ENCODE measurements at places on chromosomes 12 and 14.

- DNase-seq: no peak
Measured at GRCh38 chr12:91496337-91496736, 313.7 kb upstream of the DCN start.

- DNase-seq: no peak
Measured at GRCh38 chr12:52585066-52585465, 11.4 kb upstream of the KRT74 start.

DNA sequence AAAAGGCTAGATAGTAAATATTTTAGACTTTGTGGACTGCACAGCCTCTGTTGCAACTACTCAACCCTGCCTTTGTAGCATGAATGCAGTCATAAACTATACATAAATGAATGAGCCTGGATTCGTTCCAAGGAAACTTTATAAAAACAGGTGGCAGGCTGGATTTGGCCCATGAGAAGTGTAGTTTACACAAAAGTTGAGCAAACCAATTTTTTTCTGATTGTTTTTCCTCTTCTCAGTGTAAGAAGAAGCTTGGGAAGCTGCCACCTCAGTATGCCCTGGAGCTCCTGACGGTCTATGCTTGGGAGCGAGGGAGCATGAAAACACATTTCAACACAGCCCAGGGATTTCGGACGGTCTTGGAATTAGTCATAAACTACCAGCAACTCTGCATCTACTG is 9.5 kb downstream of the OAS1 start:
- DNase-seq: no peak

GRCh38 chr14:88128816-88129215 is 123.9 kb downstream of the GPR65 start:
- no peak for DNase-seq

DNA sequence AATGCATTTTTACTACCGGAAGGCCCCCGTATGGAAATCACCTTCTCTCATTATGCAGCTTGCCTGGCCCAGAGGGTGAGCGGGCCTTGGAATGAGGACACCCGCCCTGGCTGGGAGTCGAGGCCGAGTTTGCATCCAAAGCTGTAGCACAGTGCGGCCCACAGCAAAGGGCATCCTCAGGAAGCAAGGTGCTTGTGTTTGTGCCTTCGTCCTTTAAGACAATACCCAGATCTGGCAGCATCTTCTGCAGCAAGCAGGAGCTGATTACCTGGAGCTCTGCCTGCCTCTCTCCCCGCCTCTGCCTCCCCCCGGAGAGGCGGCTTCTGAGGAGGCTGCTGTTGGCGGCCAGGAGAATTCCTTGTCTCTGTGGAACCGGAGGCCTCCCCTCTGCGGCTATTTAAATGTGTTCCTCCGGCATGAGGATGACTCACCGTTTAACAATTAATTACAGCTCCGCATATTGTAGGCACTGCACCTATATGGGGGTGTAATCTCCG is 145.3 kb downstream of the CACNA1C start:
- DNase-seq: no peak

DNA sequence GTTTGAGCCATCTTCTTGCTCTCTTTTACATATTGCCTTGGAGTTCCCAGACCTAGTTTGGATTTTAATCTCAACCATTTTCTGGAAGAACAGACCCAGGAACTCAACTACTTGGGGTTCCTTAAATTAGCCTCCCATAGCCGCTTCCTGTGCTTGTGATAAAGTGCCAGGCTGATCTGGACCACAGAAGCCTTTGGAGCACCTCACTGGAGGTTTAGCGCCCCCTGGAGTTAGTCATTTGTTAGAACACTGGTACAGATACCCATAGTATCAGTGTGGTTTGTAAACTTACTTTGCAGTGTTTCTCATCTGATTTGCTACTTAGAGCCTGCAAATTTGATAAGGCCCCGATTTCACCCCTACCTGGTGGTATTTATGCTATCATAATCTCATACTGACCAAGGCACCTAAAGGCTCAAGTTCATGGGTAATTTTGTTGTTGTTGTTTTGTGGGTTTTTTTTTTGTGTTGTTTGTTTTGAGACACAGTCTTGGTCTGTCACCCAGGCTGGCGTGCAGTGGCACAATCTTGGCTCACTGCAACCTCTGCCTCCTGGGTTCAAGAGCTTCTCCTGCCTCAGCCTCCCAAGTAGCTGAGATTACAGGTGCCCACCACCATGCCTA is 3.7 kb downstream of the UNC119B start:
- peak; percentile 51 for DNase-seq

DNA sequence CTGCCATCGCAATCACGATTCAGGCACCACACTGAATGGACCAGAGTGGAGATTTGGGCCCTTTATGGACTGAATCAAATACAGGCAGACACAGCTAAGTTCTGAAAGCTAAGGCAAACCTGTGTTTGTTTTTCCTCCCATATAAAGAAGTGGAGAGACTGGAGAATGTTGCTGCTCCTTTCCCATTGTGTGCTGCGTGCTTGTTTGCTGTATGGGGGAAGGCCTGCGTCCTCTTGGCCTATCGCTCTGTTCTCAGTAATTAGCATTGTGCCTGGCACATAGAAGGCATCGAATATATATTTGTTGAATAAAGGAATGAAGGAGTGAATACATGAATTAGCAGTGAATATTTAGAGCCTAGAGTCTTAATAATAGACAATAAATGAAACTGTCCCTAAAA is 12.4 kb downstream of the ST8SIA1 start:
- DNase-seq: no peak

- DNase-seq: no peak
Measured at GRCh38 chr14:21109377-21110138, 8.7 kb downstream of the TMEM253 start.

DNA sequence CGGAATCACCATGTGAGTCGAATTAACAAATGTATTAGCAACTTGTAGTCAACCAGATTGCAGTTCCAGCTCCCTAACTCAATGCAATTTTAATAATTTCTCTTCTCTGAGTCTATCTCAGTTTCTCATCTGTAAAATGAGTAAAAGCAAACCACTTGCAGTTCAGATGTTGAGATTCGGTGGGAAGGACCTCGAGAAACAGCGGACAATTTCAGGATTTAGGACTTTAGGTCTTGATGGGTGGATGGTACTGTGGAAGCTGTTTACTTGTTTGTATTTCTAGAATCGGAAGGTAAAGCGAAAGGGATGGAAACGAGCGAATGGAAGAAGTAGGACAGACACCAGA is 510 bp upstream of the TTC8 start:
- DNase-seq: no peak

DNA sequence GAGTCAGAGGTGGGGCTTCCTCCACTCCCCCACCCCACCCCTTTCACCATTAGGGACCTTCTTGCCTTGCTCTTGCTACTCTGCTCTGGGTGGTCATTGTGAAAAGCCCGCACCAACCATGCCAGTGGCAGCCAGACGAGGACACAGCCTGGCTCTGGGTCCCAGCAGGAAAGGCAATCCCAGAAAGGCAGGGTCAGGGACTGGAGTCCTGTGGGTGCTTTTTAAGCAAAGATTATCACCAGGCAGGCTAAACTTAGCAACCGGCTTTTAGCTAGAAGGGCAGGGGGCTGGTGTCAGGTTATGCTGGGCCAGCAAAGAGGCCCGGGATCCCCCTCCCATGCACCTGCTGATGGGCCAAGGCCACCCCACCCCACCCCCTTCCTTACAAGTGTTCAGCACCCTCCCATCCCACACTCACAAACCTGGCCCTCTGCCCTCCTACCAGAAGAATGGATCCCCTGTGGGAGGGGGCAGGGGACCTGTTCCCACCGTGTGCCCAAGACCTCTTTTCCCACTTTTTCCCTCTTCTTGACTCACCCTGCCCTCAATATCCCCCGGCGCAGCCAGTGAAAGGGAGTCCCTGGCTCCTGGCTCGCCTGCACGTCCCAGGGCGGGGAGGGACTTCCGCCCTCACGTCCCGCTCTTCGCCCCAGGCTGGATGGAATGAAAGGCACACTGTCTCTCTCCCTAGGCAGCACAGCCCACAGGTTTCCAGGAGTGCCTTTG is 1.2 kb upstream of the GAPDH start:
- no peak for DNase-seq

DNA sequence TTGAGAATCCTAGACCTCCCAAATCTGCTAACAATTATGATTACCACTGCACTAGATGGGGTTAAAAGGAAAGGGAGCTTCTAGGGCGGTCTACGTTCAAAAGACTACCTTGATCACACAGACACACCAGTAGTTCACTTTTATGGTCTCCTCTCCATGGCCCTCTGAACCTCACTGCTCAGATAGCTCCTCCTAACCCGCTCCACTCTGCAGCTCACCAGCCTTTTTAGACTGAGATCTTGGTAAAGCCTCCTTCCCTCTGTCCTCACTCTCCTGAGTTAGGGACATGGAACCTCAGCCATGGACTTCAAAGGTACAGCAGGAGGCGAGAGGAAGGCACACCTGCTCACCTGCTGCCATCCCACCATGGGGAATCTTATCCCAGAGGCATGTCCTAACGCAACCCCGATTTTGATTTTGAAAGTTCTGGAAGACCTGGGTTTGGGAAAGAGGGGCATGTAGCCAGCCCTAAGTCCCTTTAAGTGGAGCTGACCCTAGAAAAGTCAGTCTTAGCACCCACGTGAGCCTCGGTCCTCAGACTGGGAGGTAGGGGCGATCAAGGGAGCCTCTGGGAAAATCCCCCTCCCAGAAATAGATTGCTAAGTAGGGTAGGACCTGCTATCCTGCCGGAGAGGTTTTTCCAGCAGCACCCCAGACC is 1.3 kb downstream of the ZNF219 start:
- DNase-seq: no peak

GRCh38 chr14:99531251-99532096 is 50.3 kb downstream of the CCNK start:
- no peak for DNase-seq

GRCh38 chr14:34302654-34303053 is 159.4 kb downstream of the SPTSSA start:
- no peak for DNase-seq

GRCh38 chr14:79584679-79585078 is 626.6 kb downstream of the DIO2 start:
- no peak for DNase-seq

Measured in GM18507 (cell line).